ENCODE measurements at places on chromosomes 3 and 15. TPM values are rescaled to one million over a fixed set of nuclear protein-coding genes. Genes with fewer than 3 reads are reported as not detected.

DNA sequence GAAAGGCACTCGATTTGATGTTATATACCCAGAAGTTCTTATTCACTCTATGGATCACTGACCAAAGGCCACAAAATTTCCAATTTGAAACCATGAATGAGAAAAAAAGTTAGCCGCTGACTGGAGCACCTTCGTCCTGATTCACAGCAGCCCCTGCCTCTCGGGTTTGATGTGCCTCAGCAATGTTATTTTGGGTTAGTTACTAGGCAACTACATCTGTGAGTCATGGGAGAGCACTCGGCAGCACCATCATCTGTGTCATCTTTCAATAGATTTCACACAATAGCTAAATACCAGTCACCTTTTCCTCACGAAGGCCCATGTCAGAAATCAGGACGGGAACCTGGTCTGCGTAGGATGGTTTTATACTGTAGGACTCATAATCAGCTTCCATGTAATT is 269.2 kb downstream of the ZBBX start:
- no peak overlapping the region for H3K27ac ChIP-seq
- no peaks in the 10 kb centered on the region for H3K4me1 ChIP-seq
- H3K36me3 ChIP-seq: no peaks in the 10 kb centered on the region
- DNase-seq: no peak
- no peaks in the 10 kb centered on the region for H3K27me3 ChIP-seq

DNA sequence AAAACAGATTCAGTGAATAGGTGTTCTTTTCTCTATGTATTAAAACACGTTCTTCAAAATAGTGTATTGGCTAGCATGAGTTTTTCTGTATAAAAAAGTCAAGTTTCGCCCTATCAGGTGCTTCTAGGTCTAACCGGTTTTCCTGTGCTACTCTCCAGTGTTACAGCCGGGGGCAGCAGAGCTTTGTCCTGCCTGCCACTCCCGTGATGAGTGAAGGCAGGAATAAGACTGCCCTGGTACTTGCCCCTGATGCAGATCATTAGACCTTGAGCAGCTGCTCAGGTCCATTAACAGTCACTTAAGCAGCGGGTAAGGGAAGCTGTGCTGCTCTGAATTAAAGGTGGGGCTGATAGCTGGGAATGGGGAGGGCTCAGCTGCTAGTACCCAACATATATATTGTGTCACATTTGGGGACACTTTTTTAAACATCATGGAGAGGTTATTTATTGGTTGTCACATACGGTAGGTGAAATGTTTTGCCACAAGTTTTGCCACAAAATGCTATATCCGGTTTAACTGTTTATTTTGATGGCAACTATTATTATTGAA is 1.3 kb upstream of the UNC13C start:
- H3K4me1 ChIP-seq: no peaks in the 10 kb centered on the region
- H3K27ac ChIP-seq: no peak overlapping the region
- DNase-seq: no peak
- H3K4me3 ChIP-seq: no peak overlapping the region
- H3K36me3 ChIP-seq: no peaks in the 10 kb centered on the region

GRCh38 chr15:78168608-78169007 is 19.4 kb downstream of the IDH3A start:
- DNase-seq: no peak
- no peaks in the 10 kb centered on the region for H3K4me1 ChIP-seq
- no peak overlapping the region for H3K4me3 ChIP-seq
- H3K36me3 ChIP-seq: peaks cover 70% of the 10 kb centered on the region
- H3K27ac ChIP-seq: no peak overlapping the region

- H3K27me3 ChIP-seq: no peaks in the 10 kb centered on the region
- peak overlapping the region; percentile 75 for H3K27ac ChIP-seq
- peak overlapping the region; percentile 7 for H3K4me3 ChIP-seq
- peaks cover 3% of the 10 kb centered on the region for H3K4me1 ChIP-seq
- DNase-seq: no peak
Measured at GRCh38 chr3:13015286-13016082, 57.7 kb downstream of the IQSEC1 start.

DNA sequence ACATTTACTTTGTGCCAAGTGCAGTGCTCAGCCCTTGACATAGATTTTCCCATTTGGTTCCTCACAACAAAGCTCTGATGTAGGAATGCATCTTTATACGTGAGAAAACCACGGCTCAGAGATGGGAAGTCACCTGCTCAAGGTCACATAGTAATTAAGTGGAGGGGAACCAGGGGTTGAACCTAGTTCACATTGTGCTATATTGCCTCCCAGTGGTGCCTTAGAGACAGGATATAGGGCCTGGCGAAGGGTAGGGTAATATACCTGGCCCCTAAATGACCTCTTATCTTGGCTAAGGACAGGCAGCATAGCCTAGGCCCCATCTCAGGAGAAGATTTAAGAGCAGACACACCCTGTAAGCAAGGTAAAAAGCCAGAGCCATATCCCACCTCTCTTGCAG is 71.5 kb downstream of the FOXP1 start:
- H3K36me3 ChIP-seq: no peaks in the 10 kb centered on the region
- no peak for DNase-seq
- no peaks in the 10 kb centered on the region for H3K4me1 ChIP-seq
- H3K27ac ChIP-seq: no peak overlapping the region

- H3K4me3 ChIP-seq: no peak overlapping the region
- no peaks in the 10 kb centered on the region for H3K27me3 ChIP-seq
- no peaks in the 10 kb centered on the region for H3K4me1 ChIP-seq
- no peak for DNase-seq
Measured at GRCh38 chr3:40358454-40358853, 28.5 kb upstream of the ENTPD3 start.

- H3K4me3 ChIP-seq: no peak overlapping the region
- H3K27me3 ChIP-seq: no peaks in the 10 kb centered on the region
- no peak overlapping the region for H3K27ac ChIP-seq
Measured at GRCh38 chr15:95041297-95041696, 809.9 kb downstream of the MCTP2 start.

The EFCAB12 gene
- 0.37 TPM for total RNA-seq

The SLC51A gene
- total RNA-seq: 19.9 TPM

The GOLGA8R gene
- total RNA-seq: 1.3 TPM

Measured in liver (tissue), 10 donors.